ENCODE measurements at places on chromosomes 11 and 22. TPM values are rescaled to one million over a fixed set of nuclear protein-coding genes. Genes with fewer than 3 reads are reported as not detected.
A peak's percentile ranks its signal among the peaks of the same experiment; 100 is the strongest.

SLC25A17 gene
- 19.6 TPM for total RNA-seq

IRAG1 gene
- 6.7 TPM for total RNA-seq

ACTN3 gene
- not detected for total RNA-seq

DNA sequence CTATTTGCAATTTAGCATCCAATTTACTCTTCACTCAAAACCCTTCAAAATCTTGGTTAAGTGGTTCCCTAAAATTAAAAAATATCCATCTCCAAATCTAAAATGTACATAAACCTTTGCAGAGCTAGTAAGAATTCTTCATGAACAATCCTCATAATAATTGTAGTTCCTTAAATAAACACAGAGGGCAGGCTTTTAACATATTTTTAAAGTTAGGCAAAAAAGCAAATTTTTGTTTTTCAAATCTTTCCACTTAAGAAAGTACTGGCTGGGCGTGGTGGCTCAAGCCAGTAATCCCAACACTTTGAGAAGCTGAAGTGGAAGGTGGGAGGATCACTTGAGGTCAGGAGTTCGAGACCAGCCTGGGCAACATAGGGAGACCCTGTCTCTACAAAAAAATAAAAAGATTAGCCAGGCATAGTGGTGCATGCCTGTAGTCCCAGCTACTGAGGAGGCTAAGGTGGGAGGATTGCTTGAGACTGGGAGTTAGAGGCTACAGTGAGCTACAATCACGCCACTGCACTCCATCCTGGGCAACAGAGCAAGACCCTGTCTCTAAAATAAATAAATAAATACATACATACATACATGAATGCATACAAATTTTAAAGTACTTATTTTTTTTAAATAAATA, 25.1 kb upstream of the PLAAT3 start:
- peak; percentile 74 for DNase-seq
- no peaks in the 10 kb centered on the region for H3K27me3 ChIP-seq
- no peak overlapping the region for H3K4me3 ChIP-seq
- H3K27ac ChIP-seq: peak overlapping the region; percentile 25

DNA sequence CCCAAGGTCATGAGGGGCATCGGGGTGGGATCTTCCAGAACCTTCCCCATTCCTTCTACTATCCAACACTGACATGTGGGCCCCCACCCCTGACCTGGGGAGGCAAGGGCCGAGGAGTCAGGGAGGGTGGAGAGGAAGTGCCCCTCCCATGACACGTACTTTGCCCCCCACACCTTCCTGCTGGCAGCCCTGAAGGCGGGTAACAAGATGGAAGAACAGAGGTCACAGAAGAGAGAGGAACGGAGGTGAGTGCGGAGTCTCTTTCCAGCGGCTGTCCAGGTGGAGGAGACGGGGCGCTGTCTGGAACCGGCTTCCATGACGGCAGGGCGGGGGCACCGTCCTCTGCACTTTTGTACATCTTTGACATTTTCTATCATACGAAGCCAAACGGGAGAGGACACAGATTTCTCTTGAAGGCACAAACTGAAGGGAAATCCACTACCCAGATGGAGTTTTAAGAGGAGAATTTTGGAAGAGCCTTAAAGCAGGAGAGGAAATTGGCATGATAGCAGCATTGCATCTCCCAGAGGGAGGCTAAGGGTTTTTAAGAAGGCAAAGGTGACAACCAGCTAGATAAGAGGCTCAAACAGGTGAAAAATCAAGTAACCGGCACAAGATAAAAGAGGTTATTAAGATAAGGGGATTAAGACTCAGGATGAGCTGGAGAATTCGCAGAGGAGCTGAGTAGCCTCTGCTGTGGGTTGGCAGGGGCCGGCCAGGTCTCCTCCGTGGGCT, 16.7 kb downstream of the OSBPL5 start:
- DNase-seq: no peak
- H3K4me3 ChIP-seq: no peak overlapping the region
- H3K27ac ChIP-seq: no peak overlapping the region
- H3K36me3 ChIP-seq: no peaks in the 10 kb centered on the region

DNA sequence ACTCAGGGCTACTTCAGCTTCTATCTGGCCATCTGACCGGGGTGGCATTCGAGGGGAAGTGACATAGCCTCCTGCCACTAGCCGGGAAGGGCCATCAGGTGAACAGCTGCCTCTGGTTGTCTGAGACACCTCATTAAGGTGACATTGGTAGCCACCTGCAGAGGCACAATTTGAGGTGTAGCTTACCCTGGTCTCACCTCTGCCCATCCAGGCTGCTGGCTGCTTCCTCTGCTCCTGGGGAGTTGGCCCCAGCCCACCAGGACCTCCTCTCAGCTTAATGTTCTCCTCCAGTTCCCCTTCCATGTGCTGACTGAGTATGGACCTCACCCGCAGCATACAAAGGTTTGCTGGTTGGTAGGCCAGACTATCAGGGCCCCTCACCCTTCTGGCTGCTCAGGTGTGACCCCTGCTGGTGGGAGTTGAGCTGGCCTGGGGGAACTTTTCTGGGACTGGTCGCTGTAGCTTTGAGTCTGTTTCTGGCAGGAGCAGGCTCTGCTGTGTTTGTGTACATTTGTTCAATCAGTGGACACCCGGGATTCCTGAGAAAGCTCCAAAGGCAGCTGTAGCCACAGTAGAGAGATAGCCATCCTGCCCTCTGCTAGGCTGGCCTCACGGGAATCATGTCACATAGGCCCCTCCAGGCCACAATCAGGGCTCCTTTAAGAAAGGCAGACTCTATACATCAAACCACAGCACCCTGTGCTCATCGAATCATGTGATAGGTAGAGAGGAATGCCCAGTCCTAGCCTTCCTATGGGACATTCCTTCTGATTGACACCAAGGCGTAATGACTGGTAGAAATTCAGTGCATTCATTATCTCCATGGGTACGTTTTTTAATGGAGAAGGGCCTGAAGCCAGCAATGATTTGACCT, 295.1 kb upstream of the PLET1 start:
- H3K27me3 ChIP-seq: no peaks in the 10 kb centered on the region
- H3K4me3 ChIP-seq: no peak overlapping the region

GRCh38 chr22:27976586-27976985, 57.5 kb upstream of the PITPNB start:
- no peaks in the 10 kb centered on the region for H3K4me1 ChIP-seq
- no peak overlapping the region for H3K4me3 ChIP-seq
- 0 out of 2 replicates have a peak, but pooled peaks cover under 1% of the 10 kb centered on the region for H3K36me3 ChIP-seq
- no peak overlapping the region for H3K27ac ChIP-seq
- DNase-seq: no peak

- no peak for DNase-seq
- H3K27ac ChIP-seq: no peak overlapping the region
- no peaks in the 10 kb centered on the region for H3K27me3 ChIP-seq
- peaks cover 21% of the 10 kb centered on the region for H3K4me1 ChIP-seq
- H3K4me3 ChIP-seq: no peak overlapping the region
- no peaks in the 10 kb centered on the region for H3K36me3 ChIP-seq
Observed at GRCh38 chr11:34631297-34631696, 10.4 kb downstream of the EHF start.
